Stimulated activated CD4-positive, alpha-beta T cell treated with anti-CD3 and anti-CD28 coated beads, Interleukin-1b, Interleukin-23, amount 100 ng/mL, for 24 hours (primary cell): ENCODE measurements at places on chromosomes 7 and 10.

GRCh38 chr7:128899392-128899791 lies 11.1 kb downstream of the KCP start:
- DNase-seq = no peak

- no peak for DNase-seq
Observed at GRCh38 chr7:139695588-139695987, 82.2 kb downstream of the HIPK2 start.

DNA sequence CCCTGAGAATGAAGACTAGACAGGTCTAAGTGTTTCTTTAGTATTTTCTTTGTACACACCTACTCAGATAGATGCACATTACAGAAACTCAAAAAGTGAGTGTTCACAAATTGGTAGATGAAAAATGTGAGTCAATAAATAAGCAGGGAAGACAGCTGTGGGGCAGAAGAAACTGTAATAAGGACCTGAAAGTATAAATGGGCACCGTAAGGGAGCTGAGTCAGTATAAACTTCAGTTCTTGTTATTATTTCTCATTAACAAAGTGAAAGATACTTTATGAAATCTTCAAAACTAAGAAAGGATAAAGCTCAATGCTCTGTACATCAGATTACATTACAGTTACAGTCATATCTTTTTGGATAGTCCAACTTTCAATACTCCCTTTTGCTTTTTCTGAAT lies 2.5 kb downstream of the MTPN start:
- no peak for DNase-seq

- peak; percentile 28 for DNase-seq
Observed at GRCh38 chr7:131546583-131547141, 9.8 kb downstream of the PODXL start.

GRCh38 chr7:83161186-83161585 lies 1.5 kb downstream of the PCLO start:
- no peak for DNase-seq
